Cortex of kidney (tissue), 1 donor: ENCODE measurements at places on chromosomes 4 and X.

DNA sequence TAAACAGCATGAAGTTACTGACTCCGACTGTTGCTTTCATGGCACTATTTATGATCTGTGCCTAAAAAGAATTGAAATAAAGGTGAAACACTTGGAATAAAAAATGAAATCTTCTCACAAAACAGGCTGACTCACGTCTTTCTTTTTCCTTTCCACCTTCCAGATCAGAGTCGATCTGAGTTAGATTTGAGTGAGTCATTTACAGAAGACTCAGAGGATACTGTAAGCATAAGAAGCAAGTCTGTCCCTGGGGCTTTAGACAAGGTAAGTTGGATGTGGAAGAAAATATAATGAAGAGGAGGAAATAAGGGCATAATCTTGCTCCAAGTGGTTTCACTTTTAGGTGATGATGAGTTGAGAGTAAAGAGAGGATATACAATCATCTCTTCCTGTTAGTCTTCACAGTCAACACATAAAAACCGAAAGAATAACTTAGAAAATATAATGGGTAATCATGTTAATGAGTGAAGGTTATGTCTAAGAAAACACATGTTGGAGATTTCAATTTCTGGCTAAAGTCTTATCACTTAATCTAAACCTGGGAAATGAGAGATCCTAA, 89.7 kb downstream of the SYTL5 start:
- no peak for DNase-seq

GRCh38 chr4:102678107-102678506, 82.7 kb downstream of the MANBA start:
- DNase-seq, result no peak

DNA sequence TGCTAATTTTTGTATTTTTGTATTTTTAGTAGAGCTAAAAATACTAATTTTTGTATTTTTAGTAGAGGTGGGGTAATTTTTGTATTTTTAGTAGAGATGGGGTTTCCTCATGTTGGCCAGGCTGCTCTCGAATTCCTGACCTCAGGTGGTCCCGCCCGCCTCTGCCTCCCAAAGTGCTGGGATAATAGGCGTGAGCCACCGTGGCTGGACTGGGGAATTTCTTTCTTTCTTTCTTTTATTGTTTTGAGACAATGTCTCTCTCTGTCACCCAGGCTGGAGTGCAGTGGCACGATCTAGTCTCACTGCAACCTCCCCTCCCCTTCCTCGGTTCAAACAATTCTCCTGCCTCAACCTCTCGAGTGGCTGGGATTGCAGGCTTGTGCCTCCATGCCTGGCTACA, 83.0 kb downstream of the FAM193A start:
- no peak for DNase-seq

DNA sequence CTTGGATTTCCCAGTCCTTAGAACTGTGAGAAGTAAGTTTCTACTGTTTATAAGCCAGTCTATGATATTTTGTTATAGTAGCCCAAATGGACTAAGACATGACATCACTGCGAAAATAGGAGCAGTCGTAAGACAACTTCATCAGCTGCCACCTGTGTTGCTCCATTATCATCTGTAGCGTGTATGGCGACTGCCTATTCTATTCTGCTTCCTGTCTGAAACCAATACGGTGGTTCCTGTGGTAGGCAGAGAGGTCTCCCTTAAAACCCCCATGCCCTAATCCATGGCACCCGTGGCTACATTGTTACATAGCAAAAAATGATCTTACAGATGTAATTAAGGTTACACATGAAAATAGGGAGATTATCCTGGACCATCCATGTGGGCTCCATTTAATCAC, 105.4 kb upstream of the FAT1 start:
- DNase-seq, result no peak

- DNase-seq, result no peak
Observed at GRCh38 chr4:92646826-92647225, 343.1 kb downstream of the GRID2 start.

DNA sequence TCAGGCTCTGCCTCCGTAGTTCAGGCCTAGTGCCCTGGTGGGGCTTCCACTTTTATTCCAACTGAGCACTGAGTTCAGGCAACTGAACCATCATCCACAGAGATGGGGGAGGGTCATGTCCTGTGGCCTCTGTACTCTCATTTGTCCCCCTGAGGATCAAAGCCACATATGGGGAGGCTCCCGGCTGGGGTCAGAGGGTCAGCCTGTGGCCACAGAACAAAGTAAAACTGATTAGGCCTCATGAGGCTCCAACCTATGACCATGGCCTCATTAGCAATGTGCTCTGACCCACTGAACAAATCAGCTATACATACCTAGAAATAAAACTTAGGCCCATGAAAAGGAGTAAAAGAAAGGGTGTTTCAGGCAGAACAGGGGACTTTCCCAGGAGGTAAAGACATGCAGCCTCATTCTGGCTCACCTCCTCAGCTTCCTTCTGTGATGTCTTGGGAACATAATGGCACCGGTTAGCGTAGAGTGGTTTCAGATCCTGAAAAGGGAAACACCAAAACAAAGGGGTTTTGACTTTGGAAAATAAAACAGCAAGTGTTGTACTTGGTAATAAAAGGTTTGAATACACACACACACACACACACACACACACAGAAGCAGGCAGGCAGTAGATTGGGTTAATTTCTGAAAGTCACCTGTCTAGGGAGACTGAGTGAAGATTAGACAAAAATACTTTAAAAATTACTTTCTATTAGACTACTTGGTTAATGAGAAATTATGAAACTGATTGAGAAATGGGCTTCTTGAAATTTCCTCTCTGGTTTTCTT, 24.3 kb downstream of the TMEM255A start:
- no peak for DNase-seq

DNA sequence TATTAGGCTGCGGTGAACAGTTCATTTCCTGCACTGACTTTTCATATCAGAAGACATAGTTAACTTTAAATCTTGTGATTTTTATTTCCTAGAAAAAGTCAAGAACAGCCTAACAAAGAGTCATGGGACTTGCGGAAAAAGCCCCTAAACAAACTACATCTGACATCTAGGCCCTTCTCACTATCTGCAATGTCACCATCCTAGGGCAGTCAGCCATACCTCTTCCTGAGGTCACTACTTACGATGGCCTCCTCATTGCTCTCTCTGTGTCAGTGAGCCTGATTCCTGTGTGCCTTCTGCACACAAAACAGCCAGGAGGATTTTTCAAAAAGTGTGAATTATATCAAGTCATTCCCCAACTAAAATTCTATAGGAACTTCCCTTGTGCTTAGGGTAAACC, 22.4 kb upstream of the KIT start:
- DNase-seq, result no peak

DNA sequence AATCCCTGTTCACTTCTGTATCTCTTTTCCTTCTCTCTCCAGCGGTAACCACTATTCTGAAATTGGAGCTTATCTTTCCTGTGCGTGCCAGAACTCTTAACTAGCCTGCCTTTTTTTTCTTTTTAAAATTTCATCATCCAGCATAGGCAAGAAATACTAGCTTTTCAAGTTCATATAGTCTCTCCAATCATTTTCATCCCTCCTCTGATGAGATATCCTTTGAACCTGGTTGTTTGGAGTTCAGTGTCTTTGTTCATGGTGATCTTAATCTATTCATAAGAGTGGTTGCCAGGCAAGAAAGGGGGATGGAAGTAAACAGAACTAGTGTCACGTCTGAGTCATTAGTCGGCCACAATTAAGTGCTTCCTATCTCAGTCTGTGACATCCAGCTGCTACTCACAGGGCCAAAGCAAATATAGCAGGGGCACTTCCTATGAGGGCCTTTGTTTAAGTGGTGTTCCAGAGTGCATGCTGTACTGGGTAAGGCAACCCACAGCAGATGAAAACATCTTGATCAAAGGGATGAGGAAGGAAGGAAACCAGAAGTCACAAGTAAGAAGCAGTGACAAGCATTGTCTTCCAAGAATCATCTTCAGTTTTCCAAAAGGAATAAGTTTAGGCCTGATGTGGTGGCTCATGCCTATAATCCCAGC, 56.4 kb upstream of the XIAP start:
- DNase-seq, result no peak
